Esophagus squamous epithelium (tissue), 5 donors: ENCODE measurements at places on chromosomes 12 and 14.

DNA sequence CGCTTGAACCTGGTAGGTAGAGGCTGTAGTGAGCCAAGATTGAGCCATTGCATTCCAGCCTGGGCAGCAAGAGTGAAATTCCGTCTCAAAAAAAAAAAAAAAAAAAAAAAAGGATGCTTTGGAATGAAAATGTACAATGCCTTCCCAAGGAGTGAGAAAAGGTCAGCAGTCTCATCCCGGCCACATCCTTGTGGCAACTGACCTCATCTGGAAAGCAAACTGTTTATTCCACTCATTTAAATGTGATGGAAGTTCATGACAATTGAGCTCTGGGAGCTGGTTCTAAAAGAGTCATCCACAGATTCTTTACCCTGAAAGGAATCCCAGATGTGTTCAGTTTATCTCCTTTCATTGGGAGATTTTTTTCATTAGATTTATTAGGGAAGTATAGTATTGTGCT is 19.4 kb upstream of the LIMA1 start:
- no peak for DNase-seq

DNA sequence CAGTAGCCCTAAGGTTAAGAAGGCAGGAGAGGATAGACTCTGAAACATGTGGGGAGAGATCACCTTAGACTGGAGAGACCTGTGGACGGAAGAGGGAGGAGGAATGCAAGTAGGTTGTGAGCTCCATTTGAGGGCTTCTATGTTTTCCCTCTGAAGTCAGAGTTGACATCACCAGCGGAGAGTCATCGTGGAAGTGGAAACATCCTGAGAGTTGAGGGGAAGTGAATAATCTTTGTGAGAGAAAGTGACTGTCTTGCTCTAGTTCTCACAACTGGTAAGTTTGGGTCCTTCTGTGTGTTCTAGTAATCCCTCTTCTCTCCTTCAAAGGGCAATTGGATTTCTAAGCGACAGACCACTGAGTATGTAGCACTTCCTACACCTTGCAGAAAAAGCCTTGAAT is 103.6 kb upstream of the CCND2 start:
- no peak for DNase-seq

- no peak for DNase-seq
Observed at GRCh38 chr12:124411281-124411878, 116.5 kb downstream of the RFLNA start.

DNA sequence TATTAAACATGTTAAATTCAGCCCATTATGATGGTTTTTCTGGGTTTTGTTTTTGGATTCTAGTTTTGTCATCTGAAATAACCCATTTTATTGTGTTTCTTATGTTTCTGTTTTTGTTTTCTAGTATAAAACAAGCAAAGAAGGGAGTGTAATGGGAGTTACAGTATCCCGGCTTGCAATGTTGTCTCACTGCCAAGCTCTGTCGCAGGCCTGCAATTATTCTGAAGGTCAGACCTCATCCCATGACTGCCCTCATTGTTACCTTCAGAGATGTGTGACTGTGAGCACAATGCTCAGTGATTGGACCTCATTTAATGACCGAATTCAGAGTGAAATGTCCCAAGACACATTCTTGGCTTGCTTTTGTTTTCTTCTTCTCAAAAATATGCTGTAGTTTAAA is 73.0 kb upstream of the ATF1 start:
- no peak for DNase-seq

DNA sequence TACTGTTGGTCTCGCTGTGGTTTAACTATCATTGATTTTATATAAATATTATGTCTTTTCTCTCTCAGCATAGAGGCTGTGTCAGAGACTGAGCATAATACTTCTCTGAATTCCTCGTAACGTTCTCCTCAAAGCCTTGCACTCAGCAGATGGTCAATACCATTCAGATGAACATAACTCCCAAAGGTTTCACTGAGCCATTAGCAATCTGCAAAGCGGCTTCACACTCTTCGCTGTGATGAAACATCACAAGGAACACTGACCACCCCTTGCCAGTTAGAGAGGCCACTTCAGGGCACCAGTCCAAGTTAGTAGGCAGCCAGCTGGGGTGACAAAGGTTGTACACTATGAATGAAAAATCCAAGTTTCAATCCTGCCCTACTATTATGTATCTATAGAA is 30.1 kb upstream of the STON2 start:
- no peak for DNase-seq

GRCh38 chr12:58443981-58444371 is 476.3 kb downstream of the LRIG3 start:
- DNase-seq: no peak

DNA sequence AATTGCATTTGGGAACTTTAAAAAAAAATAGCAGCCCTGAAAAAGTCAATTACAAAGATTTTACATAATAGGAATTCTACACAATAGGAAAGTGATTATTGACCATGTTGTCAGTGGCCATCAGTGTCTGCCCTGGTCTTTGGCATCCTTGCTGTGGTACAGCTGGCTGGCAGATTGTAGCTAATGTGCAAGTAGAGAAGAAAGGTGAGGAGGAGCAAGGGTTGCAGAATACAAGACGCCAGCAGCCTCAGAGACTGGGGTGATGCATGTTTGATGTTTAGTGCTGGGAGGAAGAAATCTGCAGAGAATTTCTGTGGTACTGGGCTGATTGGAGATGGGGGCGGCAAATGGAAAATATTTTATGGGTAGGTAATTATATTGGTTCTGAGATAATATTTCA is 322.9 kb downstream of the TMEM117 start:
- DNase-seq: no peak

- no peak for DNase-seq
Observed at GRCh38 chr14:94306047-94306978, 13.2 kb upstream of the SERPINA10 start.

DNA sequence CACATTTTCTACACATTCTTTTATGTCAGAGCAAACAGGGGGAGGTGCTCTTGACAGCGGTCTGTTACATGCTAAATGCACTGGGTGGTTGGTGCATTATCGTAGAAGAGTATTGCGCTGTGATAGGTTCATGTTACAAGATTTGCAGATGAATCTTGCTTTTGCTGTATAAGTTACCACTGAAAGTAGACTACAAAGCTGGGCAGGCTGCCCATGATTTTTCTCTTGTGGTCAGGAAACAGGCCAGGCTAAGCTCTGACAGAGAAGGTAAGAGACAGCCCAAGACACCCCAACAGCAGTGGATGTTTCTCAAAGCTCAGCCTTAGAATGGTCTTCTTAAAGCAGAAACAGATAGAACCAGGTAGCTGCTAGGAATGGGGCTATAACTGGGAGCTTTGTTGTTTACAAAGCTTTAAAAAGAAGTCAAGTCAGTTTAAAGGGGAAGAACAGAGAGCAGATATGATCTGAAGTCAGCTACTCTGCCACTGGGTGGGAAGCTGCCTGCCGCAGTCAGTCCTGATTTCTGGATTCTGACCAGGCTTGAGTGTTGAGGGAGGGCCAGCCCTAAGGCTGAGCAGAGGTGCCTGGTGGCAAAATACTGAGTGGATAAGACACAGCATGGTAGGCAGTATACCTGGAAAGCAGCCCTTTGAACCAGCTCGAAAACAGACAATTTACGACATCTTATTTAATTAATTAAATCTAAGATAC is 9.4 kb downstream of the KCNA1 start:
- no peak for DNase-seq

DNA sequence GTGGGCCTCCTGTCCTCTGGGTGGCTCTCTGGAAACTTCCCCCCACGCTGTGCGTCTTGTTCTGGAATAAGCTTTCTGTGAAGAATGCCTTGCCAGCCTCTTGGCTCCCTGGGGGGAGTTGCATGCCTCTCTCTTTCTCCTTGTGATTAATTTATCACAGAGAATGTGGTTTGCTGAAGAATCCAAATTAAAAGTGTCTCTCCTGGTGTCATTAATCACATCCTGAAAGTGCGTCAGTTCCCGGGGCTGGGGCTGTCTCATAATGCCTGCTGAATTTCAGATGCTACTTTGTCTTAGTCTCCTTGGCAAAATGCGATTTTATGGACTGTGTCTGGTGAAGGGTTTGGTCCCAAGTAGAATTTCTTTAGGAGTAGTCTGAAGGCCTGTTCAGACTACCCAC is 787.7 kb upstream of the TMEM132C start:
- no peak for DNase-seq

DNA sequence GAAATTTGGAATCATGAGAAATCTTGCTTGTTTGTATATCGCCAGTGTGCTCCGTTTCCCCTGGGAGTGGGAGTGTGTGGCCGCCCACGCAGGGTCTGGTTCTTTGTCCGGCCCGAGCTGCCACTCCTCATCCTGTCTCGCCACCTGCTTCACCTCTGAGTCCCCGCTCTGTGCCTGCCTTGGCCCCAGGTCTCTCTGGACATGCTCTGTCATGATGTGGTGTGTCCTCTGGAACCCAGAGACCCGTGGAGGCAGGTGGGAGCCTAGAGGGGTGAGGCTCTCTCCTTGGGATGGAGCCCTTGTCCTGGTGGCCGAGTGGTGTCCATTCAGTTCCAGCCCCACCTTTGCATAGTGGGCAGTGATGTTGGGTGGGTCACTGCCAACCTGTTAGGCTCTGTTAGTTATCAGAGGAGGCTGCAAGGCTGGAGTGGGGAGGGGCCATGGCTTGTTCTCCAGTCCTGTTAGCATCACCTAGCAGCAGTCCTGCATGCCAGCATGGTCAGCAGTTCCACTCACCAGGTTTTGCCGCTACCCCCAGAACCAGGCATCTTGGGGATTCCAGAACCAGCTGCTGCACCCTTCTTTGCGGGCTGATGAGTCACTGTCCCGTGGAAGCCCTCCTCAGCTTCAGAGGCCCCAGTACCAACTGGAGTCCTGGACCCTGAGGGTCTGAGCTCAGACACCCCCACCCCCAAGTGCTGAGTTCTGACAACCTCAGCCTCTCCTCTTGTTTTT is 76.5 kb downstream of the EP400 start:
- DNase-seq: no peak
